ENCODE measurements at places on chromosomes 12 and 14.

GRCh38 chr12:103858953-103859601 is 18.0 kb upstream of the NT5DC3 start:
- no peak for DNase-seq

GRCh38 chr14:70315942-70316341 is 43.5 kb downstream of the COX16 start:
- no peak for DNase-seq

DNA sequence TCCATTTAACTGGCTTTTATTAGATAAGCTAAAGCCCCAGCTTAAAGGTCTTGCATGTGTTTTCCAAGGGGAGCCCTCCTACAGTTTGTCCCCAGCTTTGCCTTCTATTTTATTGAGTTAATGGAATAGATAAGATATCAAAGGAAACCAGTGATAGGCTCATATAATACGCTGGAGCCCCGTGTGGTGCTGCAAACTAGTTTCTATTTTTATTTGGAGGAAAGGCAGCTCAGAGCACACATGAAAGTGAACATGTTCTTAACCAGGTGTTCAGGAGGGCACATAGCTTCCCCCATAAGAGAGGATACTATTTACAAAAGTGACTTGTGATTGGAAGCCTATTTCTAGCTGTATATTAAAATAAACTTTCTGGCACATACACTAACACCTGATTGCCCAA is 251.7 kb downstream of the PDZRN4 start:
- DNase-seq = no peak

DNA sequence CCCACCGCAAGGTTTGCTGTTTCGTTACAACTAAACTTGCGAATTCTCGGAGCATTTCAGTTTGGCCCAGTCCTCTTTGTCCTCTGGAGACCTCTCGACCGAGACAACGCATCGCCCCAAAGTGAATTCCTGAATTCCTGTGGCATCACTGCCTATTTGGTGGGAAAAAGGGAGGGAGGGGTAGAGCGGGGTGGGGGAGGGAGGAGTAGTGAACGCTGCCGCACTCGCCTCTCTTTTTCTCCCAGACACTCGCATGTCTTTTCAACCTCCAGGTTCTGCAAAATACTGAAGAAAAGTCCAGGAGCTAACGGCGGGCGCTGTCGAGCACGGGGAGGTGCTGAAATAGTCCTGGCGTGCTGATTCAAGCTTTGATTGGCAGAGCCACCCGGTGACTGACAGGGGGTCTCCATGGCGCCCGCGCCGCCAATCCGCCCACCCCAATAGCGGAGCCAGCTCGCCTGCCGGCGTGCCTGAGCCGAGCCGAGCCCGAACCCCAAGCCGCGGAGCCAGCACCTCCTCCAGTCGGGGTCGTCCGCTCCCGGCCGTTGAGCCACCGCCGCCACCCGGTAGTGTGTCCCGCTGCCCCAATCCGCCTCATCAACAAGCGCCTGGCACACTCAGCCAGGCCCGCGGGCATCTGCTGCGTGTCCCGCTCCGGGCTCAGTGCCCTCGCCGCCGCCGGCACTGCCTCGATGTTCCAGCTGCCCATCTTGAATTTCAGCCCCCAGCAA is at the start of gene SIX6:
SIX6 (plus strand) TSS at position 440 of the 731 bp plus-strand sequence; CDS start at position 693, 253 bp downstream.
- DNase-seq = no peak

DNA sequence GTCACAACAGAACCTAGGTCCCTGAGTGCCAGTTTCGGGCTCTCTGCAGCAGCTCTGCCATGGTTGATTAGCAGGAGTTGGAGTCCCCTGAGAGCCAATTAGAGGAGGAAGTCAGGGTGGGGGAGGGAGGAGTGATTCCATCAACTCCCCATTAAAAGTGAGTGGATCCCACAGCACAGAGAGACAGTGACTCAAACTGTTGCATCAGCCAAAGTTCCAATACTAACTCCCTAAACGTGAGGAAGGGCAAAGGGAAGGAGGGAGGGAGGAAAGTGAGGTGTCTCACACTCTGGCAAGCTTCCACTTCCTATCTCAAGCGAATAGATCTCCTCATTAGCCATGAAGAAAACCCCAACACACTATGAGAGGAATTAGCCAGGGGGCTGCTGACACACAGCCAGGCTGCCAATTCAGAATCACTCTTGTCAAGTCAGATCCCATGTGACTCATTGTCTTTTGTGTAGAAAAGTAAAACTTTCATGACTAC is 23.6 kb downstream of the OR11H4 start:
- DNase-seq = no peak

DNA sequence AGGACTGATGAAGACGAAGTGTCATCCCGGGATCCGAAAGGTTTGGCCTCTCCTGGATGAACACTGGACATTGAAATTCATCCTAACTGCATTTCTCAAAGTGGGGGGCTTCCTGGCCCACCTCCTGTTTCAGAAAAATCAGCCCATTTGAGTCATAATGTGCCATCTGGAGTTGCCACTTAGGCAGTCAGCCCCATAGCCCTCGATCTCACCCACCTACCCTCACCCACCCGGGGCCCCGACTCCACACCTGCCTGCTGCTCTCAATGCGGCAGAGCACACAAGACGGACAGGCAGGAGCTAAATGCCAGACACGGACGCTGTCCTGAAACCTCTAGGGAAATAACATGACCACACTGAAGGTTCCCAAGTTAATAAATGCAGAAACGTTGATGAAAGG is 12.6 kb downstream of the DLK1 start:
- DNase-seq = no peak

GRCh38 chr14:23352506-23353432 is at the start of gene SLC22A17:
Gene SLC22A17 (minus strand): TSS chr14:23352887.
- peak; percentile 93 for DNase-seq

GRCh38 chr12:107236824-107237511 is 143.6 kb upstream of the CRY1 start:
- no peak for DNase-seq

GRCh38 chr12:68106160-68106559 is 53.4 kb downstream of the IFNG start:
- DNase-seq = no peak
